Stimulated activated CD4-positive, alpha-beta T cell treated with anti-CD3 and anti-CD28 coated beads, Interleukin-1b, Interleukin-23, amount 100 ng/mL, for 1 hour (primary cell): ENCODE measurements at places on chromosomes 2 and 18.

GRCh38 chr2:174492963-174493431, 6.2 kb upstream of the GPR155 start:
- DNase-seq, result no peak

GRCh38 chr2:29260142-29260772, 145.0 kb downstream of the CLIP4 start:
- no peak for DNase-seq

GRCh38 chr2:98868548-98869271, 67.3 kb downstream of the CRACDL start:
- no peak for DNase-seq

GRCh38 chr2:70994009-70994698, 519 bp downstream of the TEX261 start:
- no peak for DNase-seq

- no peak for DNase-seq
Measured at GRCh38 chr2:30860003-30860725, 52.9 kb upstream of the CAPN13 start.

DNA sequence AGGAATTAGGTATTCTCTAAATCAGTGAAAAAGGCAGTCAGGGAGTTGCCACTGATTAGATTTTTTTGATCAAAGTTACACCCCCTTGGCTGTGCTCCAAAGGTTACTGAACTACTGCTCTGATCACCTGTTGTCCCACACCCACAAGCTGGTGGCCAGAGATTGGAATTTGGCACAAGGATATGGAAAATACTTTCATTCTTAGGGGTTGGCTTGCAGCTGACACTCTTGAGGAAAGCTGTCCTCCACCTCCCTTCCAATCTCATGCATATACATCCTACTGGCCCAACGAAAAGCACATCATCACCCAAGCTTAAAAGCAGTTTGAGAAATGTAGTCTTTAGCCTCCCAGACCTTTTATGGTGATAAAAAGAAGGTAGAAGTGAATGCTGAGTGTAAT, 329.5 kb upstream of the CHAC2 start:
- DNase-seq, result no peak

- no peak for DNase-seq
Measured at GRCh38 chr2:36027616-36028015, 328.0 kb upstream of the CRIM1 start.

DNA sequence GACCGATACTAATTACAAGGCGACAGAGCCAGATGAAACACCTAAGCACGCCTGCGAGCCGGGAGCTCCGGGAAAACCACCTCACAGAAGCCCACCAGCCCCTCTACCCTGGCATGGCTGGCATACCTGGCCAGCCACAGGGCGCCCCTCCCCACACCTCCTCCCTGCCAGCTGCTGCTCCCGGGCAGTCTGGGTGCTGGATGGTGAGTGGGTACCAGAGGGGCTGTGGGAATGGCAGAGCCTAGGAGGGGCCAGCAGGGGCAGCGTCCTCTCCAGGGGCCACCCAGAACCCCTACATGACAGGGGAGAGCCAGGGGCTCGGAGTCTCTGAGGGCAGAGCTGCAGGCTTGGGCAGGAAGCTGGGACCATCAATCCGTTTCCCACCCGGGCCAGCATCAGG, 58.7 kb upstream of the GPC1 start:
- DNase-seq, result no peak

DNA sequence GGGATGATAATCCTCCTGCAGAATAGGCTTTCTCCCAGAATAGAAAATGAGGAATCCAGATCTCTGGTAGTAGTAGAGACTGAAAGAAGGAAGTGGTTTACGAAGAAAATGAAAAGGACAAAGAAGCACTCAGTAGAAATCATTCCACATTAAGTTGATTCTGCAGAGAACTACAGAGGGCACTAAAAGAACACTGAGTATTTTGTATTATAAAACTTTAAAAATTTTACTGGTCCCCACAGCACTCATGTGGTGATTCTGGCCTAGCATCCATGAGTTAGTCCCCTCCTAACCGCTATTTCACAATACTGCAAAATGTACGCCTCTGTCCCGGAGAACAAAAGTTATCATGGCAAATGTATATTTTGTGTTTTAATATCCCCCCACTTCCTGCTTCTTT, 42.9 kb upstream of the SLC35F5 start:
- no peak for DNase-seq

DNA sequence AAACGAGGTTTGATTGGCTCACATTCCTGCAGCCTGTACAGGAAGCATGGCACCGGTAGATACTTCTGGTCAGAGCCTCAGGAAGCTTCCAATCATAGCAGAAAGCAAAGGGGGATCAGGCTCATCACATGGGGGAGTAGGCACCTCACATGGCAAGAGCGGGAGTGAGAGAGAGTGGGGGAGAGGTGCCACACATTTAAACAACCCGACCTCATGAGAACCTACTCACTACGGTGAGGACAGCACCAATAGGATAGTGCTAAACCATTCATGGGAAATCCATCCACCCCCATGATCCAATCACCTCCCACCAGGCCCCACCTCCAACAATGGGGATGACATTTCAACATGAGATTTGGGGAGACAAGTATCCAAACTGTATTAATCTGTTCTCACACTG, 105.8 kb downstream of the SOCS6 start:
- DNase-seq, result no peak

- DNase-seq, result no peak
Measured at GRCh38 chr2:160720098-160720497, 226.5 kb upstream of the RBMS1 start.

GRCh38 chr2:238653431-238654109, 194.3 kb upstream of the TWIST2 start:
- no peak for DNase-seq

GRCh38 chr18:32289483-32290075, 99.7 kb downstream of the MEP1B start:
- DNase-seq, result no peak

DNA sequence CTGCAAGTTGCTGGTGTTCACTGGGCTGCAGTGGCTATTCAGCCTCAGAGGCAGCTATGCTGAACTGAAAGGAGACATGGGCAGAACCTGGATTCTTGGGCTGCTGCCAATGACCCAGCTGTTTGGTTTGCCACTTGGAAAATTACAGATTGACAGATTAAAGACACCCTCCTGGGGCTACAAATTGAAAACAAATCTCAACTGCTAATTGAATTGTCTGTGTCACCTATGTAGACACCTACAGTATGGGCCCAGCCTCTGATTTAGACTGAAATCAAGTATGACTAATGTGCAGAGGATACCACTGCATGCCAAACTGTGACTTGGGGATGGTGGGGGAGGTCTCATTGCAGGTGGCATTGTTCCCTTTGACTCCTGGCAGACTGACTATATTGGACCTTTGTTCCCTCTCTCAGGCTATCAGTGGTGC, 42.8 kb downstream of the ITSN2 start:
- no peak for DNase-seq

DNA sequence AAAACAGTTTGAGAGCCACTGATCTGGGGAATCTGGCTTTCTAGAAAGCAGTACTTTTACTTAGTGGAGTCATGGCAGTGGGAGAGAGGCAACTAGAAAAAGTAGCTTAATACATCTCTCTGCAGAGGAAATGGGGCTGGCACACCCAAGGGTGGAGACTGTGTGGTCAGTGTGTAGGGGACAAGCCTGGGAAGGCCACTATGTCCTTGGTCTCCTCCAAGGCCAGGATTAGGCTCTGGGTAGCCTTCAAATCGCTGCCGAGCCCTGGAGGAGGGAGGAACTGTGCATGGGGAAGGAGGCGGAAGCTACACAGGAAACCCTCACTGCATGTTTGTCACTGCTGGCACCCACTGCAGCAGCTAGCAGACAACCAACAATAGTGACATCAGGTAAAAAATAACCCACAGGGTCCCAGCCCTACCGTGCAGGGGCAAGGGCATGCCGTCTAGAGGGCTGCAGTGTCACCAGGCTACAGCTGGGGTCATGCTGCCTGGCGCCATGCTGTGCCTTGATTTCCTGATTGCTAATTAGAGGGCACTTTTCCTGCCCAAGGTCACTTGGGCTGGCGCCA, 34.8 kb downstream of the LBH start:
- DNase-seq, result peak; percentile 24

DNA sequence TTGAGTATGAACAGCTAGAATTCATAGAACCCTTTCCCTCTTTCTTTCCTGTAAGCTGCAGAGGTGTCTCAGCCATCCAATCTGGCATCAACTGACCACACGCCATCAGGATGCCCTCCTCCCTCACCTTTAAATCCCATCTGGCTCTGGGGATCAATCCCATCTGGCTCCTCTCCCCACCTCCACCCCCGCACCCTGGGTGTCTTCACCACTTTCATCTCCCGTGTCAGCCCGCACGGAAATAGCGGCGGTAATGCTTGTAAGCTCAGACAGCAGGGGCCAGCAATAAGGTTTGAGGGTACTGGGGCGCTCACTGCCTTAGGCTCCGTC, 508 bp upstream of the TUBA4B start:
- DNase-seq, result no peak

GRCh38 chr2:159201360-159202063, 85.0 kb downstream of the WDSUB1 start:
- DNase-seq, result no peak

- no peak for DNase-seq
Measured at GRCh38 chr18:69680123-69680522, 267.6 kb downstream of the CD226 start.

GRCh38 chr2:68438455-68439303, 28.4 kb downstream of the FBXO48 start:
- no peak for DNase-seq

DNA sequence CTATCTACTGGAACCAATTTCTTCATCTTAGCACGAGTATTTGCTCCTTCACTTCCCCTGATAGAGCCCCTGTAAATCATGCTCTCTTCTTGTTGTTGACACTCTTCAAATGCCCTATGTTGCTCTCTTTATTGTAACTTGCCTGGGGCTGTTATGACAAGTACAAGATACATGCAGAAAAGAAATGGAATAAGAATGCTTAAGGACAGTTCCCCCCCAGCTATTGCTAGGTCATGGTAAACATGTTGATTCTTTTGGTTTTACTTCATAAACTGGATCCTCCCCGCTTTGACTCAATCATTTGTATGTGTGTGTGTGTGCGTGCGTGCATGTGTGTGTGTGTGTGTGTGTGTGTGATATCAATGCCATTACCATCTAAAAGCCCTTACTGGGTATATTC, 368.5 kb upstream of the CNTNAP5 start:
- no peak for DNase-seq

DNA sequence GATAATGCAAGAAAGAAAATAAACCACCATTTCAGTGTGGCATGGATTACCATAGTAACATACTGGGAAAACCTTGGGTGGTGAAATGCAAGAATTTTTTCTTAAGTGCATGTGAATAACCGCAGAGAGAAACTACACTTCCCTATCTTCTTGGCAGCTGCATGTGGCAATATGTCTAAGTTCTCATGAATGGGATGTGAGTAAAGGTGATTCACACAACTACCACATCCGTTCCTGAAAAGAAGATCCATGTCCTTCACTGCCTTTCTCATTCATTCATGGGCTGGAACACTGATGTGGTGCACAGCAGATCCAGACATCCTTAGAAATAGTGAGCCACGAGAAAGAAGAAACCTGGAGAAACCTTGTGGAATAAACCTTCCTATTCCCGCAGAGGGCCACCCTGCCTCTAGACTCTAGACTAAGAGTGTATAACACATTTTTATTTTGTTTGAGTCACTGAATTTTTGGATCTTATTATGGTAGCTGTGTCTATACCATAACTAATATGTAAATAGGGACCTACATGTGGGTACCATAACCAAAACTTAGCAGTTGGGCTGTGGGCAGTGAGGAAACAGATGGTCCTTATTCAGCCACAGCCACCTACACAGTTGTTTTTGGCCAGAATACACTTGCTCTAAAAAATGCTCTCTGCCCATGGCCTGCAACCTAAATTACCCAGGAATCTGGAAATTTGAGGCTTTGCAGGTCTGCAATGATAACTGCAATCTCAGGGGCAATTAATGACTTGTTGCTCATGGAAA, 573.3 kb downstream of the LRP1B start:
- DNase-seq, result no peak

DNA sequence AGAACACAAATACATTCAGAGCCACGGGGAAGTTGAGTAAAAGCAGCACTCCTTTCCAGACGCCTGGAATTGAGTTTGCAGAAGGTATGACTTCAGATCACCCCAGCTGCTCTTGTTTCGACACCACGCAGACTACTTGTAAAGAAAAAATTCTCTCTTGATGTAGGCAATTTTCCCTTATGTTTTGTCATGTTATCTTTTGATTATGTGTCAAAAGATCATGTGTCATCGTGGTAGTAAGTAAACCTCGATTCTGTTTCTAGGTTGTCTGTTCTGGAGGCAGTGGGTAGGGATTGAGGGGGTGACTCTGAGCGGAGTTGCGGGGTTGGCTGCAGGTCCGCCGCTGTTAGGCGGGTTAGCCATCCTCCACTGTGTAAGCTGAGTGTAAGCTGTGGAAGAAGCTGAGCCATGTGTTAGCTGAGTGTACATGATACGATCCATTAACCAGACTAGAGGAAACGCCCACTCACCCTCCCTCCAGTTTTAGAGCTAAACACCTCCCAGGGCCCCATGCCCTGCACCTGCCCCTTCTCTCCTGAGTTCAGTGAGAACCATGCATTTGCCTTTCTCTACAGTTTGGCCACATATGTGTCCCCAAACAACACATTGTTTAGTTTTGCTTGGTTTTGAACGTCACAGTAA, 181.8 kb downstream of the SNTG2 start:
- DNase-seq, result no peak
